Stimulated activated CD4-positive, alpha-beta T cell treated with anti-CD3 and anti-CD28 coated beads, Interleukin-12 subunit alpha, Interleukin-12 subunit beta, amount 100 ng/mL, for 24 hours (primary cell): ENCODE measurements at places on chromosomes 2 and 18.

GRCh38 chr2:1222056-1222455 lies 191.2 kb upstream of the TPO start:
- DNase-seq = no peak

- peak; percentile 1 for DNase-seq
Measured at GRCh38 chr2:152445791-152446201, 110.8 kb downstream of the FMNL2 start.

DNA sequence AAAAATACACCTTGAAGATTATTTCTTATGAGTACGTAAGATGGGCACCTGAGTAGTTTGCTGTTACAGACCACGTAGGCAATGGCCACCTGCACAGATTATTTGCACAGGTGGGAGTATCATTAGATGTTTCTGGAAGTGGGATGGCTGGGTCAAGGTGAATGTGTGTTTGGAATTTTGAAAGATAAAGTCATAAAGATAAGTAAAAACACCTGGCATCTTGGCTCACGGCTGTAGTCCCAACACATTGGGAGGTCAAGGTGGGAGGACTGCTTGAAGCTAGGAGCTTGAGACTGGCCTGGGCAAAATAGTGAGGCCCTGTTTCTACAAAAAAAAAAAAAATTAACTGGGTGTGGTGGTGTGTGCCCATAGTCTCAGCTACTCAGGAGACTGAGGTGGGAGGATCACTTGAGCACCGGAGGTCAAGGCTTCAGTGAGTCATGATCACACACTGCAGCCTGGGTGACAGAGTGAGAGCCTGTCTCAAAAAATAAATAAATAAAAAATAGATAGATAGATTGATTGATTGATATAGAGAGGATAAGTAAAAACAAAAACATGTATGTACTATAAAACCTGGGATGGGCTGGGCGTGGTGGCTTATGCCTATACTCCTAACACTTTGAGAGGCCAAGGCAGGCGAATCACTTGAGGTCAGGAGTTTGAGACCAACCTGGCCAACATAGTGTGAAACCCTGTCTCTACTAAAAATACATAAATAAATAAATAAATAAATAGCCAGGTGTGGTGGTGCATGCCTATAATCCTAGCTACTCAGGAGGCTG lies 30.4 kb downstream of the ODC1 start:
- no peak for DNase-seq

DNA sequence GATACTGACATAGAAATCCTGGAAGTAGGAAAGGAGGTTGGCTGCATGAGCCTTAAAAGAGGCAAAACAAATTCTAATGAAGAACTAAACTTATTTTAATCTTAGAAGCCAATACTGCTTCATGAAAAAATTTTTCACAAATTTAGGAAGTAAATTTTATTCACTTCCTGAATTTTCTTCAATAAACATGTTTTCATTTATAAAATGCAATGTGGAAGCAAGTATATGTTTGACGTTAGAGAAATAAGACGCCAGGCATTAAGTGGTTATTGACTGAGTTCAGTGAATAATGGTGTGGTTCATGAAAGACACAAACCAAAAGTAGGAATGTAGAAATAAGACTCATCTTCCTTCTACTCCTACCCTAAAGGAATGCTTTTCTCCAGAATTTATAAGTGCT lies 136.4 kb downstream of the USP34 start:
- no peak for DNase-seq

DNA sequence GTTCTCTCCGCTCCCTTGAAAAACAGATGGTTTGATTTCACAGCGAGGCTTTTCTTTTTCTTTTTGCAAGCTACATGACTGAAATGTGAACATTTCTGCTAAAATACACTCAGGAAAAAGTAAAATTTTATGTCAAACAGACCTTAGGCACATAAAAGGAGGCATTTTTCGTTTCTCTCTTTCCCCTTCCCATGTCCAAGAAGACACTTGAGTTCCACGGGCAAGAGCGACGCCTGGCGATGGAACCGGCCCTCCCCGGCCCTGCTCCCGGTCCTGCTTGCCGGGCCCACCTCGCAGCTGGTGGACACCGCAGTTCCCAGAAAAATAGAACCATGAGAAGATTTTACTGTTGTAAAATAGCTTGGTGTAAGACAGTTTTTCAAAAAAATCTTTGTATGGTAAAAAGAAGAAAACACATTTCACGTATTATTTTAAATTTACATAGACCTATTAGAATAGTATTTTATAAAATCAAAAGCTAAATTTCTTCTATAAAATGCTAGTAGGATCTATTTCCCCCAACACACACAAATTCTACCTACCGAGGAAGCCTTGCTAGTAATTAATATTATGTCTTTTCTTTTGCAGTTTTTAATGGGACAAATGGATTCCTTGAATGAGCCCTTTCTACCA lies 2.3 kb upstream of the ALKAL2 start:
- no peak for DNase-seq

GRCh38 chr18:76264876-76265250 lies 230.2 kb downstream of the ZNF516 start:
- DNase-seq = no peak

DNA sequence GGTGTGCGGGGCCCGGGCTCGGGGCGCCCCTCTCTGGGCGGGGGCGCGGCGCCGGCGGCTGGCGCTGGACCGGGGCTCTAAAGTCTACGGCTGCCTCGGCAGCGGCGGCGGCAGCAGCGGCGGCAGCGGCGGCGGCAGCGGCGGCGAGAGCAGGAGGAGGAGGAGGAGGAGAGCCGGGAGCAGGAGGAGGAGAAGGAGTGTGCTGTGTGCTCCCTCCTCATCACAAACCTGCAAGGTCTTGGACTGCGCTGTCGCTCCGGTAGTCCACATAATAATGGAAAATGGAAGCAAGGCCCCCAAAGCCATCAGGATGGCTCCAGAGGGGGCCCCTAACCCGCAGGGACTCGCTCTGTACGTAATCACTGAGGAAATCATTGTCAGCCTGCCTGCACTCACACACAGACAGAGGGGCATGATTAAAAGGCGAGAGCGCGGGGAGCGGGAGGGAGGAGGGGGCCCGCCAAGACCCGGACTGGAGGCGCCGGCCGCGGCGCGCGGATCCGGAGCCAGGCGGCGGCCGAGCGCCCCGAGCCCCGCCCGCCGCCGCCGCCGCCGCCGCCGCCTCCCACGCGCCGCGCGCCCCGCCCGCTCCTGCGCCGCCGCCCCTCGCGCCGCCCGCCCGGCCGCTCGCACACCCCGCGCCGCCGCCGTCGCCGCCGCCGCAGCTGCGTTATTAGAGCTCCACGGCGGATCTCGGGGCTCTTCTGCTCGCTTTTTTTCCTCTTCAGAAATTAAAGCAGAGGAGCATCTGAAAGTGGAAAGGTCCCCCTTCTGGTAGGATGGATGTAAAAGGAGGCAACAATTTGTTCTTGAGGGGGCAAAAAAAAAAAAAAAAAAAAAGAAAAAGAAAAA lies at the start of gene ZNF521:
ZNF521 (minus strand) TSS at position 390 of the 852 bp plus-strand sequence. CDS start 1,220 bp downstream, outside the sequence.
- DNase-seq = peak; percentile 19

DNA sequence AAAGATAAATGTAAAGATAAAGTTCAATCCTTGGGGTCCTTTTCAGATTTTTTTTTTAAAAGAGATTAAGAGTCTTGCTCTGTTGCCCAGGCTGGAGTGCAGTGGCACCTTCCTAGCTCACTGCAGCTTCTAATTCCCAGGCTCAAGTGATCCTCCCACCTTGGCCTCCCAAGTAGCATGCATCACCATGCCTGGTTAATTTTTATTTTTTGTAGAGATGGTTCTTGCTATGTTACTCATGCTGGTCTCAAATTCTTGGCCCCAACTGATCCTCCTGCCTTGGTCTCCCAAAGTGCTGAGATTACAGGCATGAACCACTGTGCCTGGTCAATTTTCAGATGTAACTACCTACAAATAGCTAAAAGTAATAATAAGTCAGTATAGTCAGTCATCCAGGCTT lies 21.1 kb downstream of the NFE2L2 start:
- DNase-seq = no peak

- no peak for DNase-seq
Measured at GRCh38 chr2:68993660-68994059, 19.2 kb downstream of the GKN1 start.

DNA sequence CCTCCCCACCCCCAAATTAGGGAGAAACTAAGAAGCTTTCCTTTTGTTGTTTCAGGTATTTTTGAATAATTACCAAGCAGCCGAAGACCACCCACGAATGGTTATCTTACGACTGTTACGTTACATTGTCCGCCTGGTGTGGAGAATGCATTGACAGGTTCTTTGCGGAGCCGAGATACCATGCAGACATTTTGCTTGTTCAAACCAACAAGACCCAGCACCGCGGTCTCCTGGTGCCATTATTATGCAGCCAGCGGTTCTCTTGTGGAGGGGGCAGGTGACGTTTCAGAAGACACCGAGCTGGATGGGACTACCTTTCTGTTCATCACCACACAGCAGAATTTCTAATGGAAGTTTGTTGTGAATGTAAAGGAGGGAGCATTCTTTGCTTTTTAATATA lies 43.4 kb downstream of the BCL2L11 start:
- DNase-seq = no peak

DNA sequence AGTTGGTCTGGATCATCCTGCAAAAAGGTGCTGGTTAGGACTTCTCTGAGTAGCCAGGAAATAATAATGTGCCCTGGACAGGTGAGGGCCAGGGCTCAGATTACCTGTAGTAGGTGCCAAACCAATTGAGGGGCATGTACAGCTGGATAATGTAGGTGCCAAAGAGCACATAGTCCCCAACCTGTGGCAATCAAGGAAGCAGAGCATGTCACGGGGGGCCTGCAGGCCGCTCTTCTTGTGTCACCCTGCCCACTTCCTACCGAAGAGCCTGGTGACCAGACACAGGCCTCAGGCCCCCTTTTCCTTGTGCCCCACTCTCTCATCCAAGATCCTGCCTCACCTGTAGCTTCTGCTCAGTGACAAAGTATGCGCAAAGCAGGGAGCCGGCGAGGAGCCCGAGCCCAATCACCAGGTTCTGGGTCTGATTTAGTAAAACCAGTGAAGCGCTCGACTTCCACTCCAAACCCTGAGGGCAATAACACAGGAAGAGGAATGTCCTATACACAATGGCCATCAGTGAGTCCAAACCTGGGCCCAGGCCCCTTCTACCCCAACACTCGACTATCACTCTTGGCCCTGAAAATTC lies 5.2 kb downstream of the ABCB6 start:
- DNase-seq = no peak

- no peak for DNase-seq
Measured at GRCh38 chr2:240336820-240337427, 98.5 kb upstream of the GPC1 start.

- DNase-seq = no peak
Measured at GRCh38 chr2:26900831-26901321, 52.9 kb downstream of the DPYSL5 start.

- no peak for DNase-seq
Measured at GRCh38 chr18:22286585-22286984, 117.2 kb downstream of the GATA6 start.

GRCh38 chr2:23547725-23548124 lies 162.7 kb downstream of the KLHL29 start:
- DNase-seq = no peak

- DNase-seq = no peak
Measured at GRCh38 chr18:4283746-4284291, 171.3 kb downstream of the DLGAP1 start.

- no peak for DNase-seq
Measured at GRCh38 chr2:127277028-127277427, 16.9 kb downstream of the ERCC3 start.

- no peak for DNase-seq
Measured at GRCh38 chr2:118565786-118566540, 281.5 kb downstream of the EN1 start.

- DNase-seq = no peak
Measured at GRCh38 chr2:25712455-25712854, 39.1 kb upstream of the DTNB start.

DNA sequence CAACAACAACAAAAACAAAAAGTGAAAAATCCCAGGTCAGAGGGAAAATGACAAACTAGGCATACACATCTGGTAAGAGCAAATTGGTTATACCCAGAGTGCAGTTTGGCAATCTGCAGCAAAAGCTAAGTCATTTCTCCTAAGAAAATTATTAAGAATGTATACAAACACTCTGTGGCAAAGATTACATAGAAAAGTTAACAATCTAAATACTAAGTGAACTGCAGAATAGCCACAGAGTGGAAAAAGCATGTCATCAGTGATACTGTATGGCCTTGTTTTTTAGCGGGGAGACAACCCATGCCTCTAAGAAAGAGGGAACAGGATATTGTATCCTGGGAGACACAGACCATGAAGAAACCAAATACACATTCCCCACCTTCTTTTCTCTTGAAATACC lies 136.0 kb upstream of the ITGB6 start:
- DNase-seq = no peak

DNA sequence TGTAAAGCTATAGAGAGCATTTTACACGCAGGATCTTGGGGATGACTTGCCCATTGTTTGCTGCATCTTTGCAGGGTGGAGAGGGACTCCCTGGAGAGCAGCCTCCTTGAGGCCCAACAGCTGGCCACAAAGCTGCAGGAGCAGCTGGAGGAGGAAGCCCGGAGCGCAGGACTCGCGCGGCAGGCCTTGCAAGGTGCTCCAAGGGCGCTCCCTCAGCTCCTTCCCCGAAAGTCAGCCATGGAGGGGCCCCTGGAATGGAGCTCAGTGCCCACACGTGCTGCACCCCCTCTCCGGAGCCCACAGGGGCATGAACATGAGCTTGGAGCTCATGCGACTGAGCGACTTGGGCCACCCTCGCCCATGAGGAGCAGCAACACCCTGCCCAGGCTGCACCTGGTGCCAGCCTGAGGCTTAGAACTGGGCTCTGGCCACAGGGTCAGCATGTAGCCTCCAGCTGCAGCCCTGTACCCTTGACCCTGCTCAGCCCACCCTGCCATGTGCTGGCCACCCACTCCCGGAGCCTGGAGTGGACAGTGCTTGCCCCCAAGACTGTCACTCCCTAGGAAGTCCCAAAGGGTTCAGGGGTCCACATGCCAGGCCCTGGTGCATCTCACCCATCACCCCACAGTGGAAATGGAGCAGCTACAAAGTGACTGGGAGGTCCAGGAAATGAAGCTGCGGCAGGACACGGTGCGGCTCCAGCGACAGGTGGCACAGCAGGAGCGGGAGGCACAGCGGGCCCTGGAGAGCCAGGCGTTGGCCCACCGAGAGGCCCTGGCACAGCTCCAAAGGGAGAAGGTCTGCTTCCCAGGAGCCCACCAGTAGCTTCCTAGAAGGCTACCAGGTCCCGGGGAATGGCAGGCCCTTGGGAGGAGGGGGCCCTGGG lies 43.0 kb downstream of the CROCC2 start:
- DNase-seq = no peak

DNA sequence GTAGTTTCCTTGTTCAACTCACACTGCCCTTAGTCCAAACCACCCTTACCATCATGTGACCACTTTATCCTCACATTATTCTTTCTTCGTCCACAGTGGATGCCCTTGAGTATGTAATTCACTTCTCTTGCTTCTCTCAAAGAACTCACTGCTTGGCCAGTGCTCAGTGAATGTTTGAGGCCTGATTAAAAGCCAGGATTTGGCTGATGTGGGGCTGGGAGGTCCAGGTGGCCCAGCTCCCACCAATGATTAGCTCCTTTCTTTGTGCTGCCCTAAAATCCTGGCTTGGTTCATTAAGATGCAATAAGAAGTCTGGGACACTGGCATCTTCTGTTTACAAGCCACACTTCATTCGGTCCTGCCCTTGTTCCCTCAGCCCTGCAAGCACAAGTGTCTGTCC lies 97.8 kb upstream of the CELF4 start:
- DNase-seq = no peak
